Cortex of kidney (tissue), 1 donor: ENCODE measurements at places on chromosomes 7 and 10.

DNA sequence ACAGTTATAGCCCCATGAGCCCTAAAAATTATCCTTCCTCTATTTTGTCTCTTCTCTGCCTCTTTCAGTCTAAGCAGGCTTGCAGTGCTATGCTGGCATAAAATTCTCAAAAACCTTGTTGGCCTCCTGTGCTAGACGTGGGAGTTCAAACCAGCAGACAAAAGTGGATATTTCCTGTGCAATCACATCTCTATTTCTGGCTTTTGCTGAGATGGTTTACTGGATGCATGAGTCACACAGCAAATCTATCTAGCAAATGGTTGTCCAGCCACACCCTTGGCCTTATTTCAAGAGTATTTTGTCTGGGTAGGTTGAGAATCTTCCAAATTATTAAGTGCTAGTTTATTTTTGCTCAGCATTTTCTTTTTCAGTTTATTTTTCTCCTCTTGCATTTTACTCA, 370.8 kb downstream of the CDC14C start:
- no peak for DNase-seq

- no peak for DNase-seq
Observed at GRCh38 chr7:127021019-127021738, 231.6 kb downstream of the GRM8 start.

GRCh38 chr7:27920281-27920946, 180.5 kb downstream of the TAX1BP1 start:
- DNase-seq = no peak

DNA sequence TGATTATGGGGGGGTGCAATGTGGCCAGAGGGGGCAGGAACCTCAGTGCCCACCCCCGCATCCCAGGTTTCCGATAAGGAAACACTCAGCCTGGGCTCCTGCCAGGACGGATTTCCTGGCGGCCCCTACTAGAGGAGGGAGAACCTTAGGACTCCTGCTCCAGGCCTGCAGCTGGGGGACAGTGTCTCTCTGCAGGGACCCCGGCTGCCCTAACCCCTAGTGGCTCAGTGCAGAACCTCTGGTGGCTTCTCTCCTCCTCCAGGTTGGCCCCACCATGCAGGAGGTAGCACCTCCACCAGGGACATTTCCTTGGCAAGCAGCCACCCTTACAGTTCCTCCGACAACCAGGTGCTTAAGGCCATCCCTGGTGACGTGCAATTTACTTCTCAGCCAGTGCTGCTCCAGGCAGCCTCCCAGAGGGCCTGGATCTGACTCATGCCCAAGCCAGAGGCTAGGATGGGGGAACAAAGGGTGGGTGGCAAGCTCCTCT, 31.9 kb downstream of the SH2B2 start:
- DNase-seq = no peak

- no peak for DNase-seq
Observed at GRCh38 chr7:95686109-95686508, 86.2 kb upstream of the DYNC1I1 start.

GRCh38 chr7:74216361-74216761, 6.6 kb downstream of the LAT2 start:
- DNase-seq = no peak

DNA sequence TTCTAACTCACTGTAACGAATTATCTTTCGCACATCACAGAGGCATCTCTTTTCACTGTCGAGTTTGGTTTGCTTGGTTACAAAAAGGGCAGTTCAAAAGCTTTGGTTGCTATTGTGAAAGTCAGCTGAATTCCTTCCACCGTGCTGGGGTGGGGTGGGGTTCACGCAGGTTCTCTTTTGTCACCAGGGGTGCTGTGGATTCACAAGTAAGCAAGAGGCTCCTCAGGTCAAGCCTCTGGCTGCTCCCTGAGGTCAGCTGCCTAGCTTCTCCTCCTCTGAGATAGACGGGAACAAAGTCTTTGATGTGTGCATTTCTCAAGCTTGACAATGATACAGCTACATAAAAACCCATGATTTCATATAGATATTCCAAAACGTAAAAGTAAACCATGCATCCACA, 47.7 kb downstream of the EGFR start:
- DNase-seq = no peak

- DNase-seq = no peak
Observed at GRCh38 chr7:32357535-32358277, 132.5 kb downstream of the LSM5 start.

- no peak for DNase-seq
Observed at GRCh38 chr10:90847436-90847835, 10.4 kb downstream of the HTR7 start.

- DNase-seq = no peak
Observed at GRCh38 chr7:112358513-112358912, 91.7 kb upstream of the IFRD1 start.

DNA sequence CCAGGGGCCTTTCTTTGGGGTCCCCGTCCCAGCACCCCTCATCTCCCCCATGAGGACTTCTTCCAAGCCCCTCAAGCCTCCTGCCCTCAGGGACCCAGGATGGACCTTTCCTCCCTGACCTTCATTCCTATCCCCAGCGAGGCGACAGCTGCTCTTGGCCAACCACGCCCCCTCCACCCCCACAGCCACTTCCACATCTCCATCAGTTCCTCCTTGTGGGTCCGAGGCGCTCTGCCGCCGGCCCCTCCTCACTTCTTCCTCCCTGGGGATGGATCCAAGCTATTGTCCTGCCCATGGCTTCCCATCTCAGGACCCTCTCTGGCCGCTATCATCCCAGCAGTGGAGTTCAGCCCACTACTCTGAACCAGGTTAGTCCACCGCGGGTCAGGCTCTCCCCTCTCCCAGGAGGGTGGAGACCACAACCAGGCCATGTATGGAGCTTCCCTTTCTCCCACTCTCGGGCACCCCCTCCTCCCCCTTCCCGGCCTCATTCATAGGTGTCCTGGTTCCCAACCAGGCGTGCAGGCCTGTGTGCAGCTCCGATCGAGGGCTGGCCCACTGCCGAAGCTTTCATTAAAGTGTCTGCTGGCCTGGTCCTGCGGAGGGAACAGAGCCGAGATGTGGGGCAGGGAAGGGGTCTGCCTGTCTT, 1.7 kb upstream of the SH2B2 start:
- no peak for DNase-seq

- no peak for DNase-seq
Observed at GRCh38 chr7:17408904-17409290, 110.4 kb downstream of the AHR start.
